Stimulated activated CD4-positive, alpha-beta T cell treated with anti-CD3 and anti-CD28 coated beads, Interleukin-15, amount 100 ng/mL, for 1 hour (primary cell): ENCODE measurements at places on chromosomes 2 and 18.
A peak's percentile ranks its signal among the peaks of the same experiment; 100 is the strongest.

DNA sequence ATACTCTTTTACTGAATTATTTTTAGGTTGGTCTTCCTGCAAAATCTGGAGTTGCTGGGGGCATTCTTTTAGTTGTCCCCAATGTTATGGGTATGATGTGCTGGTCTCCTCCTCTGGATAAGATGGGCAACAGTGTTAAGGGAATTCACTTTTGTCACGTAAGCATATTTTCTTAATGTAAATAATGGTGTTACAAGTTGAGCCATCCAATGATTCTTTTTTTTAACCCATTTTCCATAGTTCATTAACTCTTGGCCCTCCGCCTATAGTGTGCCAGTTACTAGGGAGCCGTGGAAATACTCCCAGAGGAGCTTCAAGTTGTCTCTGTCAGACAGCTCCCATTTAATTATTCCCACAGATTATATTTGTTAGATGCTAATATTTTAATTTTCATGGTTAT lies 49.8 kb downstream of the GLS start:
- no peak for DNase-seq

GRCh38 chr2:85485815-85486214 lies 53.2 kb upstream of the MAT2A start:
- no peak for DNase-seq

DNA sequence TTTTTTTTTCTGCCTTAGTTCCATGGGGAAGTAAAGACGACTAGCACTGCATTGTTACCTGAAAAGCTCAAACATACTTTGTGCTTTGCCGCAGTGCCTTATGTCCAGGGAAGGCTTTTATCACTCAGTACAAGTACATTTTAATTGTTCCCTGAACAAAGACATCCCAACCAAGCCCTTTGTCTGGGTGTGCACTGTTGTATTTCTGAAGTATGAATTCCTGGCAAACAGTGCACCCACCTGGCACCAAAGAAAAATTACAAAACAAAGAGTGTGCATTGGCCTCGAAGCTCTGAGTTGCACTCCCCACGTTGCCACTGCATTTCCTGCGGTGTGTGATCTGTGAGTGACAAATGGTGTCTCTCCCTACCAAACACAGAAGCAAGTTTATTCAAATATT lies 858.5 kb upstream of the PIK3C3 start:
- DNase-seq, result no peak

DNA sequence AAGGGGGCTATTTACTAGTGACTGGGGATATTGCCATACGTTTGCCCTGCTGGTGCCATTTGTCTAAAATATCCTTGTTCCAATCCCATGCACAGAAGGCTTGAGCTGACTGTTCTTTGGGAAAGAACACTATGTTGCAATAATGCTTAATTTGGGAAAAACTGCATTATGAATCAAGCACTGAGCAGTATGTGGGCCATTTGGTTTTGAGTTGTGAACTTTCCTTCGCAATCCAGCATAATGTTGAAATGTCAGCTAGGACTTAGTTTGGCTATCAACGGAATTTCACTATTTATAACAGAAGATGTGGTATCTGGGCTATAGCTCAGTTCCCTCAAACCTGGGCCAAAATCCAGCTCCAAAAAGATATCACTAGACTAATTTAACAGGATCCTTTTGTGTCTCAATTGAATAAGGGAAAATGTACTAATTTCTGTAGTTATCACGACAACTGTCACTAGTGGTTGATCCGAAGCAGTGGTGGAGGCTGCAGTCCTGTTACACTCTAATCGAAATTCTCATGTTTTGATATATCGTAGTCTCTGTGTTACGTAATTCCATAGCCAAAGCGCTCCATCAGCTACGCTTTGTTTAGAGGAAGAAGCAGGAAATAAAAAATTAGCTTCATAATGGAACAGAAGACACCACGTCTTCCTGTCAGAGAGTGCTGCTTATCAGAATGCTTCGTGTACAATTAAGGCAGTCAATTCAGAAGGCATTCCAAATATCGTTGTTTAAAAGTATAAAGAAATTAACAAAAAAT lies 686.8 kb upstream of the SALL3 start:
- no peak for DNase-seq

GRCh38 chr18:51151568-51152511 lies 45.6 kb downstream of the MEX3C start:
- peak; percentile 52 for DNase-seq

GRCh38 chr18:73006331-73006730 lies 138.5 kb upstream of the NETO1 start:
- no peak for DNase-seq

- no peak for DNase-seq
Observed at GRCh38 chr2:9498210-9498609, 23.9 kb downstream of the IAH1 start.

DNA sequence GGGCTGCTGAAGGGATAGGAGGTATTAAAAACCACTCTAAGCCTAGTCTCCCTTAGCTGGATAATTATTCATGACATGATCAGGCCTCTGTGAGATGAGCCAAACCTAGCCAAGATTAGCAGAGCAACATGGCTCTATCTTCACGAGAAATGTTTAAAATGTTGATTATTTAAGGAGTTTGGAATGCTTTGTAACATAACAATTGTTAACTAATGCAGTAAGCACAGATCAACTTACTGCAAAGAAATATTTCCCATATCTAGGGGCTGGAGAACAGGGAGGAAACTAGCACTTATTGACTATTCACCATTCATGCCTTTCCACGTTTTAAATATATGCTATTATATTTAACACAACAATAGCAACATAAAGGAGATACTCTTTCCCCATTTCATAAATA lies 833.7 kb upstream of the CHAC2 start:
- no peak for DNase-seq

DNA sequence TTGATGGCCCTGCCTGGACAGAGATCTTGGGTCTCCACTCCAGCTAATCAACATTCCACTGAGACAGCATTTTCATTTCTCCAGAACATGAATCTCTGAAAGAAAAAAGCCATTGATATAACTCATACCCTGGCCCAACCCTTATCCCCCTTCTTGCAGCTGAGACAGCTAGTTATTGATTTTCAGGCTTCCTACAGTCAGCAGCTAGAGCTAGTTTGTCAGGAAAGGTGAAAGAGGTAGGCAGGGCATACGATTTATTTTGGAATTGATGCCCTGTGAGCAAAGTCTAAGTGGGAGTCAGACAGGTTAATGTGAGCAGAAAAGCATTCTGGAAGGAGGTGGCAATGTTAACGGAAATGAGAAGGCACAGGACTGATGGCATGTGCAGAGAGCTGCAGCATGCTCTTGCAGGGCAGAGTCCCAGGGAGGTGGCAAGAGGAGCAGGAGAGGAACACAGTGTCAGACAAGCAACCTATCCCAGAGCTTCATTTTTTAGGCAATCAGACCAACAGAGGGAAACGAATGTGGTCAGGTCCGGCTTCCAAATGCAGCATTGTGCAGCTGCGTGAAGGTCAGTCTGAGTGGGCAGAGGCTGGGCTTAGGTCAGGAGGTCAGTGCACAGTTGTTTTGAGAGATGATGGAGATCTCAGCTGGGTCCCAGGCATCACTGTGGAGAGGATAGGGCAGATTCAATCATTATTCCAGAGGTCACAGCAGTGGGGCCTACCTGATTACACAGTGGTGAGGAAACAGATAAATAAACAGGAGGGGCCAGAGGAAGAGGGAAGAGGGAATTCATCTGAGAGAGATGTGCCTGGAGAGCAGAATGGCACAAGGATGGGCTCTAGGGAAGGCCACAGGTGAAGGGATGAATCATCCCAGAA lies 134.8 kb downstream of the CMPK2 start:
- no peak for DNase-seq

DNA sequence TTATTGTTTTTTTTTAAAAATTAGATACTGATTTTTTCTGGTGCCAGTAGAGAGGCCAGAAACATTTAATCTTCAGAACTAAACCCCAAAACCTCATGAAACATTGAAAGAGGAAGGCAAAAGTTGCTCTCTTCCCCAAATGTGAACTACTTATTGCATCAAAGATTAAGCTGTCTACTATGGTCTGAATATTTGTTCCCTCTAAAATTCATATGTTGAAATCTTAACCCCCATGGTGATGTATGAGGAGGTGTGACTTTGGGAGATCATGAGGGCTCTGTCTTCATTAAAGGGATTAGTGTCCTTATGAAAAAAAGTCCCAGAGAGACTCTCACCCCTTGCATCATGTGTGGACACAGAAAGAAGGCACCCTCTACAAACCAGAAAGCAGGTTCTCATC lies 28.2 kb upstream of the SLC8A1 start:
- no peak for DNase-seq

- DNase-seq, result no peak
Observed at GRCh38 chr2:122886479-122887145, 1131.2 kb downstream of the TSN start.

DNA sequence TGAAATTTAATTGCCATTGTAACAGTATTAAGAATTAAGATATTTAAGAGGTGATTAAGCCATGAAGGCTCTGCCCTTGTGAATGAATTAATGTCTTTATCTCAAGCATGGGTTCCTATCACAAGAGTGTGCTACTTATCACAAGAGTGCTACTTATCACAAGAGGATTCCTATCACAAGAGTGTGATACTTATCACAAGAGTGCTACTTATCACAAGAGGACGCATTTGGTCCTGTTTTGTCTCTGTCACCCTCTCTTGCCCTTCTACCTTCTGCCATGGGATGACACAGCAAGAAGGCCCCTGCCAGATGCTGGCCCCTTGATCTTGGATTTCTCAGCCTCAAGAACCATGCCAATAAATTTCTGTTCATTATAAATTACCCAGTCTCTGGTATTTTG lies 13.2 kb upstream of the COL5A2 start:
- no peak for DNase-seq

GRCh38 chr2:240809276-240809675 lies 10.7 kb downstream of the KIF1A start:
- DNase-seq, result no peak

- DNase-seq, result no peak
Observed at GRCh38 chr2:240341064-240341463, 94.4 kb upstream of the GPC1 start.

DNA sequence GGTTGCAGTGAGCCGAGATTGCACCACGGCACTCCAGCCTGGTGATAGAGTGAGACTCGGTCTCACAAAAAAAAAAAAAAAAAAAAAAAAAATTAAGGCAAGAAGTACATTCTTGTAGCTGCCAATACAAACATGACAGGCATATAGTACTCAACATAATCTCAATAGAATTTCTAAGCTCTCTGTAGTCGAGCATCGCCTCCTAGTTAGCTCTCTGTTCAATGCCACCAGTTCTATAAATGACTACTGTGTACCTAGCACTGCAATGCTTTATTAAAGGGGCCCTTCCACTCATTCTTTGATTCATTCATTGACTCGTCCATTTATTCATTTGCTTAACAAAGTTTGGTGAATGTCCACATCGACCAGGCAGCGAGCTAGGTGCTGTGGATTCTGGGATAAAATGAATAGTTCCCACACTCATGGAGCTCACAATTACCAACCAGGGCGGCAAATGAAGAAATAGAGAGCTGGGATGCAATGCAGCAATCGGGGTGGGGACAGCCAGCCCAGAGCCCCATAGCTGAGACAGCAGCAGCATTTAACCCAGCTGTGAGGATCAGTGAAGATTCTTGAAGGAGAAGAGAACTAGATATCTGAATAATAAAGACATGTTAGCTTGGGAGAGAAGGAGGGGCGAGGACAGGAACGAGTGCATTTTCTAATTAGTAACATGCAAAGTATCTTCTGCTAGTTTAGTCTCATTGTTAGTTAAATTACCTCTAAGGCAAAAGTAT lies 349.8 kb downstream of the LPIN1 start:
- no peak for DNase-seq
